ENCODE measurements at places on chromosomes 6 and 20. TPM values are rescaled to one million over a fixed set of nuclear protein-coding genes. Genes with fewer than 3 reads are reported as not detected.

LTB gene
- total RNA-seq = 136 TPM

WFDC12 gene
- total RNA-seq = not detected

FKBP1C gene
- 3.6 TPM for total RNA-seq

RIMS4 gene
- not detected for total RNA-seq

TSBP1 gene
- total RNA-seq = not detected

OR14J1 gene
- total RNA-seq = not detected

MRPS18B gene
- total RNA-seq = 83.6 TPM

DNA sequence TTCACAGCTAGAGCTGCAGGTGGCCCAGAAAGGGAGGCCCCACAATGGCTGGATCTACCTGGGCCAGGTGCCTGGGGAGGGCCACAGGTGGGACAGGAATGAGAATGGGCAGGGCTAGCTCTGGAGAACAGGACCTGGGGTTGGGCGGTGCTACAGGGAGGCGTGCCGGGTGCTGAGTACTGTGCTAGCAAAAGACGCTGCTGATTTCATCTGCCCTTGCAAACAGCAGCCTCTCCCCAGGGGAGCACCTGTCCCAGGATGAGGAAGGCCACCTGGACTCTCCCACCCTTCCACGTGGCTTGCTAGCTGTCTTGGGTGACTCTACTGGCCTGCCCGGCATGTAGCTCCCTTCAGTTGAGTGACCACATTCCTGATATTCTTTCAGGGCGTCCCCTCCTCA, 6.6 kb upstream of the YTHDF1 start:
- no peak for DNase-seq

- no peak for DNase-seq
Measured at GRCh38 chr20:38607351-38607750, 5.7 kb downstream of the ARHGAP40 start.

DNA sequence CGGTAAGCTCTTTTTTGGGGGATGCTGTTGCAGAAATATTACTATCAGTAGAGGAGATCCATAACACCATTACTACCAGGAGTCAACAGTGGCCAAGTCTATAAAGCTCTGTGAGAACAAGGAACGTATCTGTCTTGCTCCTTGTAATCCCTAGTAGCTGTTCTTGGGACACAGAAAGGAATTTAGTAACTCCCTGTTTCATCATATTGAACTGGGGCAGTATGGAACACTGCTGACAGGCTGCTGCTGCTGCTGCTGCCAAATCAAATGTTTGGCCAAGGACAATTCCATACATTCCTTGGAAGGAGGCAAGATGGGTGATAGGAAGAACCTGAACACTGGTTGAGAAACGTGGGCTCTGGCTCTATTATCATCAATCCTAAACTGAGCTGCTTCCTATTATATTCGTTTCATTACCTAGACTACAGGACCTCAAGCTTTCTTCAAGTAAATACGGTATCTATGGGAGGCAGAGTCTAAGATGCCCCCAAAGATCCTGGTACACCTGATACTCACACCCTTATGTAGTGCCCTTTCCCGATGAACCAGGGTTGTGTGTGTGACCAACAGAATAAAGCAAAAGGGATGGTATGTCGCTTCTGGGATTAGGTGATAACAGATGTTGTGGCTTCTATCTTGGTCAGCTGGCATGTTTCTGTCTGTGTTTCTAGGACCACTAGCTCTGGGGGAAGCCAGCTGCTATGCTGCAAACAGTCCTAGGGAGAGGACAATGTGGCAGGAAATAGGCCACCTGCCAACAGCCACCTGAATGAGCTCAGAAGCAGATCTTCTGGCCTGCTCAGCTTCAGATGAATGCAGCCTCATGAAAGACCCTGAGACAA, 39.5 kb downstream of the ELOVL5 start:
- no peak for DNase-seq

- no peak for DNase-seq
Measured at GRCh38 chr20:16279320-16279719, 293.9 kb downstream of the KIF16B start.

DNA sequence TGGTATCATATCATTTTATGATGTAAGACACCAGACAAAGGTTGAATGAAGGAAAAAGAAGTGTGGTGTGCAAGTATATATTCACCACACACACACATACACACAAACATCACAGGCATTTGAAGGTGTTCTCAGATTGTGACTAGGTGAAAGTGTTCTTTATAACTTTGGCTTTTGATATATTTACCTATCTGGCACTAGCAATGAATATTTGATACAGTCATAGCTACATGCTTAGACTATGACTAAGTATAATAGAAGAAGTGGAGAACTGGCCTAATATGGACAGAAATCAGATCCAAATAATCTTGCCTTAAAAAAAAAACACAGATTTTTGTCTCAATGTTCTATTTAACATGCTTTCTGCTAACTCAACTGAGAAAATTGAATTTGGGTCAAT, 809.9 kb downstream of the KIF16B start:
- DNase-seq = no peak

GRCh38 chr6:138431256-138432062, 27.4 kb downstream of the HEBP2 start:
- DNase-seq = no peak

- no peak for DNase-seq
Measured at GRCh38 chr6:2360716-2361115, 115.3 kb upstream of the GMDS start.

GRCh38 chr6:113461153-113461932, 395.8 kb upstream of the MARCKS start:
- DNase-seq = no peak

DNA sequence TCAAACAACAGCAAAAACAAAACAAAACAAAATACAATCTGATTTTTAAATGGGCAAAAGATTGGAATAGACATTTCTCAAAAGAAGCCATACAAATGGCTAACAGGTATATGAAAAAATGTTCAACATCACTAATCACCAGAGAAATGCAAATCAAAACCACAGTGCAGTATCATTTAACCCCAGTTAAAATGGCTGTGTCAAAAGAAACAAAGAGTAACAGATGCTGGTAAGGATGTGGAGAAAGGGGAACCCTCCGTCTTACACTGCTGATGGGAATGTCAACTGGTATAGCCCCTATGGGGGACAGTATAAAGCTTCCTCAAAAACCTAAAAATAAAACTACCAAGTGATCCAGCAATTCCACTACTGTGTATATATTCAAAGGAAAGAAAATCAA, 10.9 kb upstream of the NELFCD start:
- no peak for DNase-seq

- DNase-seq = no peak
Measured at GRCh38 chr20:2617099-2617714, 35.2 kb upstream of the NOP56 start.

DNA sequence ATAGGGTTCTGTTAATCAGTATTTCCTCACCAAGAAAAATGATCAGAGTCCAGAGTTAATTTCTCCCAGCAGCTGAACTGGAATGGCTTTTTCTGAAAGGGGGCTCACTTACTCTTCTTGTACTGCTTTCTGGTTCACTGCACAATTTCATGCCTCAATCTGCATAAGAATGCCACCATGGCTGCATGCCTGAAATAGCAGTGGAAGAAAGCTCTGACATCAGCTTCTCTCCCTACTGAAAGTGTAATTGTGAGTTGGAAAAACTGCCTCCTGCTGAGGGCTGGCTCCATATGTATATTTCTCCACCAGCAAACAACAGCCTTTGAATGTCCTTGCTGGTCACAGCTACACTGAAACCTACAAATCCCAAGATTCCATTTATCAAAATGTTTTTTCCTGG, 1027.2 kb upstream of the GJE1 start:
- DNase-seq = no peak

DNA sequence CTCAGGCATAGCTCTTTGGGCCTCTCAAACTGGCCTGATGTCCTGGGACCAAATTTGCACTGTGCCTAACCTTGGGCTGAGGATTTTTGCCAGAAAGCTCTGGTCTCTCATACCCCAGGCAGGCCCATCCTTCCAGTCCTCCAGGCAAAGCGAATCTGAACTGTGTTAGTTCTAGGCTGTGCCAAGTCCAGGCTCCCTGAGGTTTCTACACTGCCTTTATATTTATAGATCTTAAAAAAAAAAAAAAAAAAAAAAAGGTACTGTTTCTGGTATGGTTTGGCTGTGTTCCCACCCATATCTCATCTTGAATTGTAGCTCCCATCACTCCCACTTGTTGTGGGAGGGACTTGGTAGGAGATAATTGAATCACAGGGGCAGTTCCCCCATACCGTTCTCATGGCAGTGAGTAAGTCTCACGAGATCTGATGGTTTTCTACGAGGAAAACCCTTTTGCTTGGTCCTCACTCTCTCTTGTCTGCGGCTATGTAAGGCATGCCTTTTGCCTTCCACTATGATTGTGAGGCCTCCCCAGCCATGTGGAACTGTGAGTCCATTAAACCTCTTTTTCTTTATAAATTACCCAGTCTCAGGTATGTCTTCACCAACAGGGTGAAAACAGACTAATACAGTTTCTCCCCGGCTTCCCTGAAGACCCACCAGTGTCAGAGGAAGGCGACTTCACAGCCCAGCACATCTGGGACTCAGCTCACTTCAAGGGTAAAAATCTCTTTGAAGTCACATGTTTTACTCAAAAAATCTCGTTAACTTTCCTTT, 39.0 kb upstream of the TBXT start:
- no peak for DNase-seq

DNA sequence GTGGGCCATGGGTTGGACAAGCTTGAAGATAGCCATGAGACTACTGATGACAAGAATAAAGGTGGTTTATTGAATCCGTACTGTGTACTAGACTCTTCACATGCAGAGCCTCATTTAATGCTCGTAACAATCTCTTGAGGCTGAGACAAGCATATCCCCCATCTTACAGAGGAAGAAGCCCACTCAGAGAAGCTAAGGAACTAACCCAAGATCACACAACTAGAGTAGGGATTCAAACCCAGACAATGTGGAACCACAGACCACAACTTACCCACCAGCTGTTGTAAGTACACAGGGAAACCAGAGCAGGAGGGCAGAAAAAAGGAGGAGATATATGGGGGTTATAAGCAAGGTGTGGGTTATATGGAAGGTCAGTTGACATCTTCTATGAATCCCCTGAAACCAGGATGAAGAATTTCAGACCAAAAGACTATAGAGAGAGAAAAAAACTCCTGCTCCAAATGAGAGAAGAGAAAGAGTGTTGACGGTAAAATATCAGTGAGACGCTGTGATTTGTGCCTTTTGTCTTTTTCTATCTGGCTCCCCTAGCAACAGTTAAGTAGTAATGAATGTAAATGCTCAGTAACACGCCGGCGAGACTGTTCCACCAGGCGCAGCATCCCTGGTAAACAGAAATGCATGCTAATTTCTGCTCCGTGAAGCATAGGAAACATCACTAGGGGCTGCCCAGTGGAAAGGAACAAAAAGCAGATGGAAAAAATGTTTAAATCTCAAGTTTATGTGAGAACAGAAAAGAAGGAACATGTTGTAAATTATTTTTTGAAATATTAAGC, 80.1 kb upstream of the SLC22A16 start:
- DNase-seq = no peak

DNA sequence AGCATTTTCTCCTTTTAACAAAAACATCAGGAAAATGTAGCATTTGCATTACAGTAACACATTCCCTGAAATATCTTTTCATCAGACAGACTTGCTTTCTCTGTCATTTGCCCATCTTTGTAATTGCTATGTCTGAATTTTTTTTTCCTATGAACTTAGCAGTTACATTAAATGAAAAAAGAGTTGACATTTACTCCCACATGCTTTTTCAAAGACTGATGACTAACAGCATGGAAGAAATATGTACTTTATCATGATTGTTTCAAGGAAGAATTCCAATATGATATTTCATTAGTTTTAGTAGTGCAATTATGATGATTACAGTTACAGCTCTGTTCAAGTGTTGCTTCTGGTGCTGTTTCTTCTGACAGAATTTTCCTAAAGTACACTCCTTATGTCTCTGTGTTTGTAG, 864.5 kb upstream of the MAN1A1 start:
- no peak for DNase-seq

GRCh38 chr20:58094698-58095097, 133.8 kb downstream of the ANKRD60 start:
- DNase-seq = no peak

- no peak for DNase-seq
Measured at GRCh38 chr6:14673201-14673600, 555.6 kb downstream of the CD83 start.

DNA sequence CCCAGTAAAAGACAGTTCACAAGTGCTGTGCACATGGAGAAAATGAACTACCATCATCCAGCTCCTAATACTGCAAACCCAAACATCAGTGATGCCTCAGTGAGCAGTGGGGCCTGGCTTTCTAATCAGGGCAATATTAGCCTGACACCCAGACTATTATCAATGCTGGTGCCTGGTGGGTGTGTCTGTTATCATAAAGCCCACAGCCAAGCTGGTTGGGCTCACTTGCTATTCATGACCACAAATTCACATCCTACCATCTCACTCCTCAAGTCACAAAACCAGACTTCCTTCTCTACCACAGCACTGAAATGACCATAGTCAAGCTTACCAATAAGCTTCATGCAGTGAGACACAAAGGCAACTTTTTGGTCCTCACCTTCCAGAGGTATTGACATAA, 180.8 kb upstream of the PLN start:
- no peak for DNase-seq

GRCh38 chr6:113629975-113630737, 227.0 kb upstream of the MARCKS start:
- no peak for DNase-seq

DNA sequence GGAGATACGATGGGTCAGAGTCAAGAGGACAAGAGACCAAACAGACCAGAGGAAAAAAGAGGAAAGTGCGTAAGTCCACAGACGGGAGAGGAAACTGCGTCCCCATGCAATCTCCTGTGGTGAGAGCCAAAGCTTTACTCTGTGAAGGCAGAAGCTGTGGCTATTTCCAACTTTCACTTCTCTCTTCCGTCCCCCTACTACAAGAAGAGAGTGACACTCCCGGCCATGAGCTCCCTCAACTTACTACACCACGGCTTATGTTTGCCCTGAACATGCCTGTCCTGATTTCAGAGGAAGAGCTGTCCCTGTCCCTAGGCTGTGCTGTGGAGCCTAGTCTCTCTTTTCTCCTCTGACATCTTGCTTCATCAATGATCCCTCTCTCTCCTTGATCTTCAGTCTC, 11.5 kb upstream of the SSR1 start:
- DNase-seq = no peak

DNA sequence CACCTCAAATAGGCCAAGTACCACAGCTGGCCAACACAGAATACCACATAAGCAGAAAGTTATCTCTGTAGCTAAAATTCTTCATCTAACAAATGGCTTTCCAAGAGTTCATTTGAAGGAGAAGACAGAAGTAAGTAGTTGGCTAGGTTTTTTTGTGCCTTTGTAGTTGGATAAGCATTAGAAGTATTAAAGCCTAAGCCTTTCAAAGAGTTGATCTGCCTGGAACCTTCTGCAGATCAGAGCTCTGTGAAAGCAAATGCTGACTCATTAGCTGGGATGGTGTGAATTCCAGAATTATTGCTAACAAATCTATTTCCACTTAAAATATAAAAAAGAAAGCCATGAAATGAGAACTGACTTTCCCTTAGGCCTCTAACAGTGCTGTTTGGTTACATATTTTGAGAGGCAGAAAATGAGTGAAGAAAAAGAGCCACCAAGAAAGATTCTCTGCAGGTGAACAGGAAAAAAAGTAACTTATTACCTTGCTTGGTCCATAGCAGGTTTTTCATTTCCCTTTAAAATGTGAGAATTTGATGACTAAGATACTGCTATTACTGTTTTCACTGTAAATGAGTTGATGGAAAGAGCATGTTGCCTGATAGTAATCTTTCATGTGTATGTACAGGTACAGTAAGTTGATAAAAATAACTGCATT, 763.2 kb upstream of the FLRT3 start:
- DNase-seq = no peak

Data from activated CD4-positive, alpha-beta T cell treated with anti-CD3 and anti-CD28 coated beads, Interleukin-2, amount 10 ng/mL, durations not matched to agents 24 days and 14 days (primary cell).